ENCODE measurements at places on chromosomes 4 and X.

DNA sequence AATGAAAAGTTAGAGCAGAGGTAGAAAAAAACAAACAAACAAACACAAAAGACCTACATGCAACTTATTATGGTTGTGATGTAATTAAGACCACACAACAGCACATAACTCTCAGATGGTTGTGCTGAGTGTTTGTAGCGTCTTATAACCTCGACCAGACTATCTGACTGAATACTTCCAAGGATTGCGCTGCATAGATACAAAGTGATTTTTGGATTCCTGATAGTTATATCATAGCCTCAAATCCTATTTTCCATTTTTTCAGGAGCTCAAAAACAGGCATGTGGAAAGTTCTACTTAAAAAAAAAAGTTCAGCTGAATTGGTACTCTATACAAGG, 236.1 kb downstream of the SPRY1 start:
- DNase-seq = no peak

DNA sequence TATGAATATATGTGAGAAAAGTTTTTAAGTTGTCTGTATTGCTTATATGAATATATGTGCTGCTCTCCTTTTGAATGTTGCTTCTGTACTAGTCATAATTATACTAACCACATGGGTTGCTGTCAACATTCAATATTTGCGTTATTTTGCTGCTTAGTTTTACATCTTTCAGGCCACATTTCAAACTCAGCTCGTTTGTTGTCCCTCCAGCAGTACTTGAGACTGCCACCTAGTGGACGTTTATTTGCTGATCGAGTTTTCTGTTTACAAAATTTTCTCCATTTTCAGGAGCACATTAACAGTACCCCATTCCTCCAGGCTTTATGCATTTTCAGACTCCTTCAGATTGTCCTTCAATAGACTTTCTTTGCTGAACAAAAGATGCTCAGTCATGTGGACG, 75.8 kb downstream of the NUDT11 start:
- DNase-seq = no peak

DNA sequence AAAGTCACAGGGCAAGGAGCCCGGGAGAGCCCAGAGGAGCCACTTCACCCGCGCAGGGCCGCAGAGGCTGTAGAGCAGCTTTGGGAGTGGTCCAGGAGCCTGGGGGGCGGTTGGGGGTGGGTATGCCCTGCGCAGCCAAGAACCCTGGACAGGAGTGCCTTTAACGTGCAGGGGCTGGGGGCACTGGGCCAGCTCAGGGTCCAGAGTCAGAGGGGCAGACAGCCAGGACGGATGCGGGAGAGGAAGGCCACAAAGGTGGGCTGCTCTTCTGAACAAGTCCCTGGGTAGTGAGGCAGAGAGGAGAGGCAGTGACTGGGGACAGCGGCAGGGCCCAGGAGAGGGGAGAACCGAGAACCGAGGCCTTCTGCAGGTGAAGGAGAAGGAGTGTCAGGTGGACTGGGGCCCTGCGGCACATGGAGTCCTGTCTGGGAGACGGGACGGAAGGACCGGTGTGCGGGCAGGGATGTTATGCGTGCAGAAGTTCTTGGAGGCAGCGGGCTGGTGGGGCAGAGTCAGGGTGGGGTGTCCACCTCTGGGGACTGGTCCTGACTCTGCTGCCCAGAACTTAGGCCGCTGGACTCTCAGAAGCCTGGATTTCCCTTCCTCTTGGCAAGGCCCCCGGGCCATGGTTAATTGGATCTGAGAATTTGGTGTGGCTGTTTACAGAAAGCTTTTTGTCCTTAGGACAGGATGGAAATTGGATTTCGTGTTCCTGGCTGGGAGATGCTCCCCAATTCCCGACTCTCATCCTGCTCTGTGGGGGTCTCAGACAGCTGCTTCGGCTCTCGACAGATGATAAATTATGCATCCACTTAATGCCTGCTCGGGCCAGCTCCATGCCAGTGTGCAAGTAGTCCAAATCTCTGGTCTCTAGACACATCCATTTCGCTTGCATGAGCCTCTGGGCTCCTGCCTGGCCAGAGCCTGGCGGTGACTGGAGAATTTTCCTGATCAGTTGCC, 31.9 kb downstream of the ADRA2C start:
- no peak for DNase-seq

GRCh38 chr4:56371426-56372220, 15.7 kb downstream of the AASDH start:
- no peak for DNase-seq

DNA sequence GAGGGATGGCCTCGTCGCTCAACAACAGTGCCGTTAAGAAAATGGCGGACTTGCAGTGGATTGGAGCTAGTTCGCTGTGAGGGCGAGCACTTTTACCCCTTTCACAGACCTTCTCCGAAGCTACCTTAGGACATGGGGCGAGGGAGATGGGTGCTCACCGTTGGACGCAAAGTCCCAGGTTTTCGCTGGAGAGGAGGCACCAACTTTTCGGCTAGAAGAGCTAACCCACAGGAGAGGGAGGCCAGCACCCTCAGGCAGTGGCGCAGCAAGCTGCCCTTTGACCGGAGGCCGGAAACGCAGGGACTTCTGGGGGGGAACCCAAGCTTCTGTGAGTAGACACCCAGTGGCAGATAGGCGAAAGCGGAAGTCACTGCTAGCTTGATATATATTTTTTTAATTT, 93.1 kb upstream of the IL13RA1 start:
- DNase-seq = no peak

- DNase-seq = no peak
These were observed 291.5 kb upstream of the SMIM31 start for GRCh38 chr4:164462471-164462870.

GRCh38 chr4:1169171-1169671, 3.2 kb downstream of the SPON2 start:
- no peak for DNase-seq

DNA sequence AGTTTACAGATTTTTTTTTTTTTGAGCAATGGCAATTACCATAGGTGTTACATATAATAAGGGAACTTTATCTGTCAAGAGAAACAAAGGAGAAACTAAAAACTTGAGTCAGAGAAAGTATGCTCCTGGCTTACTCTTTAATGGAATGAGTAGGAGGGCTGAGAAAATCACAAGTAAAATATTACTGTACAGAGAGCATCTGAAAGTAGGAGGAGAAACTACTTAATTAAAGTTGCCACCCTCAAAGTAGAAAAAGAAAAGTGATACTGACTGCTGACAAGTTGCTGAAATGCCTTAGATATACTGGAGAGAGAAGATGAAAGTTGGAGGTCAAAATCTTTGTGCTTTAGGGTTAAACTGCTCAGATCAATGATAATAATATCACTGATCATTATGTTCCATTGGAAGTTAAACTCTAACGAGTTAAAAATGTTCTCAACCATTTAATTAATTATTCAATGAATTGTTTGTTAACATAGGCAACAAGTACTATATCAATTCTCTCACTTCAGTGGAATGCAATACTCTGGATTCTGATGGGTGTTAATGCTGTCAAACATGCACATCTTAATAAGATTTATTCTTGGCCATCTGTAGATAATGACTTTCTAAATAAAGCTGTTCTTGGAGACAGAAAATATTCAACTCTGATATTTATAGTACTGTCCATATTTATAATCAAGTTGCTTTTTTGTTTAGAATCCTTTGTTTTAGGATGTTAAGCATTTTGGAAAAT, 61.2 kb upstream of the CAMK2D start:
- DNase-seq = no peak

GRCh38 chrX:7028246-7028645, 119.3 kb upstream of the STS start:
- no peak for DNase-seq

DNA sequence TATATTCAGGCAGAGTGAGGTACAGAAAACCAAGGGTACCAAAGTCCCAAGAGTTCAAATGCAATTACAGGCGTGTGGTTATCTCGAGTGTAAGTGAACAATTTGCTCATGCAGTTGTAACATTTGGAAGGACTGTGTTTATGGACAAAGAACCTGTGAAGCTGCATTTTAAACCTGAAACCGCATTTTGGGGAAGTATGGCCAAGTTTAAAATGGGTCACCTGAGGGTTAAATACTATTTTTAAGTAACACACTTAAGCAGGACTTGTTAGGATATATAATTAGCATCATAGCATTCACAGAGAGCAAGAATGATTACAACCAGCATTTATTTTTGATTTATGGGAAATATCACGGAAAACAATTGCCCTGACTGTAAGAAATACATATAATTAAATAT, 79.1 kb upstream of the LCORL start:
- DNase-seq = no peak

GRCh38 chrX:112751076-112751475, 71.3 kb upstream of the LHFPL1 start:
- DNase-seq = no peak

DNA sequence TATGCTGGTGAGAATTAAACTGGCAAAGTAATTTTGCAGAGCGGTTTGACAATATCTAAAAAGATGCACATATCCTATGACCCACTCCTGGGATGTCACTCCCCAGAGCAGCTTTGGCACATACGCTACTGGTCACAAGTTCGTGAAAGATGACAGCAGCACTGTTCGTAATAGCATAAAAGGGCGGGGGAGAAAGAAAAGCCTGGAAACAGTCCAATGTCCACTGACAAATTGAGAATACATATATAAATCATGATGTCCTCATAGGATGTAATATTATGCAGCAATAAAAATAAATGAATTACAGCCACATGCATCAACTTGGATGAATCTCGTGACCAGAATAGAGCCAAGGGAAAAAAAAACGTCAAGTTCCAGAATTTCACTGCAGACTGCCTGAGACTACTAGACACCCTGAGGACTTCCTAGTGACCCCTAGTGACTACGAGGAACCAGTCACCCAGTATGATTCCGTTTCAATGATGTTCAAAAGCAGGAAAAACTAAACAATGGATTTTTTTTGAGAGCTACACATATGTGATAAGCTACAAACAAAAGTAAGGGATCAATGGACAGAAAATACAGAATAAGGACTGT, 1.8 kb downstream of the PCSK1N start:
- DNase-seq = no peak

DNA sequence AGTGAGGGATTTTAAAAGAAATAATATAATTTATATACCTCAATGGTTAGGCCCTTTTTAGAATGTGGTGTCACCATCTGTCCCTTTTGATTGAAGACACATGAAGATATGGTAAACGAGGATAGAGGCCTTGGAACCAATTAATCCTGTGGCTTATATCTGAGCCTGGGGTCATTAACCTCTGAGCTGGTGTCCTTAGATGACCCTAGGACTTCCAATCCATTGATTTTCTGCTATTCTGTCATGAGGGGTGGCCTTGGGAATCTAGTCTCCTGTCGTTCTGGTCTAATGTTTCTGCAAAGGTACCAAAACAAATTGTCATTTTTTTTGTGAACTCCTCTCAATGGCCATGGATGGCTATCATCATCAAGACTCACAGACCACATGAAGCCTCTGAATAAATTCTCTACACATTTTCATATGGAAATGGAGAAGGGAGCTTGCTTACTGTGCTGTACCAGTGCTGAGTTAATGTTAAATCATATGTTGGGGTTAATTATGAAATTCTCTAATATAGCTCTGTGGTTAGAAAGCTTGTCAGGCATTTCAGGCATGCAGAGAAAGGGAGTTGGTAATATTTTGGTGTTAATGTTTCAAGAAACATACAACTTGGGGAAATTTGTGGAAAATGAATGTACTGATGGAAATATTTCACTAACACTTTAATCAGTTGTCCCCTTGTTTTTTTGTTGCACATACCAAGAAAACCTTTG, 204.2 kb upstream of the IL15 start:
- DNase-seq = no peak

GRCh38 chr4:125952631-125953030, 637.9 kb downstream of the FAT4 start:
- DNase-seq = no peak

GRCh38 chrX:103556963-103557612, 28.2 kb upstream of the TCEAL4 start:
- no peak for DNase-seq

- DNase-seq = no peak
These were observed 84.6 kb upstream of the DHX15 start for GRCh38 chr4:24668956-24669355.
